ENCODE measurements at places on chromosomes 16 and 17.

GRCh38 chr17:61728297-61728836, 135.0 kb downstream of the BRIP1 start:
- no peak for DNase-seq

DNA sequence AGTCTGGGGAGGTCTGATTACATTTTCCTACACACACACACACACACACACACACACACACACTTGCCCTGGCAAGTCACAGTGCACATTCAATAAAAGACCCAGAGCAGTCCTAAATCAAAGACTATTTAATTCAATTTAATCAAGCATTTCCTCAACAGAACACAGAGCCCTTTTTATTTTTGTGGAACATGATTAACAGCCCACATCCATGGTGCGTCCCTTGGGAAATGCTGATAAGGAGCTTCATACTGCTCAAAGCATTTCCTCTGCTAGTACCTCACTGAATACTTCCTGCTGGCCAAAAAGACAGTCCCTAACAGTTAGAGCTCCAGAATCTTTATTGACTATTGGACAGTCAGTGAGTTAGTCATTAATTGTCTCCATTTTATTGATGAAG, 43.1 kb upstream of the MYH10 start:
- no peak for DNase-seq

- no peak for DNase-seq
Observed at GRCh38 chr17:56699186-56699894, 105.8 kb downstream of the NOG start.

GRCh38 chr17:8105957-8106398, 12.3 kb downstream of the ALOXE3 start:
- no peak for DNase-seq
